Psoas muscle (tissue), 8 donors: ENCODE measurements at places on chromosomes 11 and 22.
A peak's percentile ranks its signal among the peaks of the same experiment; 100 is the strongest.

DNA sequence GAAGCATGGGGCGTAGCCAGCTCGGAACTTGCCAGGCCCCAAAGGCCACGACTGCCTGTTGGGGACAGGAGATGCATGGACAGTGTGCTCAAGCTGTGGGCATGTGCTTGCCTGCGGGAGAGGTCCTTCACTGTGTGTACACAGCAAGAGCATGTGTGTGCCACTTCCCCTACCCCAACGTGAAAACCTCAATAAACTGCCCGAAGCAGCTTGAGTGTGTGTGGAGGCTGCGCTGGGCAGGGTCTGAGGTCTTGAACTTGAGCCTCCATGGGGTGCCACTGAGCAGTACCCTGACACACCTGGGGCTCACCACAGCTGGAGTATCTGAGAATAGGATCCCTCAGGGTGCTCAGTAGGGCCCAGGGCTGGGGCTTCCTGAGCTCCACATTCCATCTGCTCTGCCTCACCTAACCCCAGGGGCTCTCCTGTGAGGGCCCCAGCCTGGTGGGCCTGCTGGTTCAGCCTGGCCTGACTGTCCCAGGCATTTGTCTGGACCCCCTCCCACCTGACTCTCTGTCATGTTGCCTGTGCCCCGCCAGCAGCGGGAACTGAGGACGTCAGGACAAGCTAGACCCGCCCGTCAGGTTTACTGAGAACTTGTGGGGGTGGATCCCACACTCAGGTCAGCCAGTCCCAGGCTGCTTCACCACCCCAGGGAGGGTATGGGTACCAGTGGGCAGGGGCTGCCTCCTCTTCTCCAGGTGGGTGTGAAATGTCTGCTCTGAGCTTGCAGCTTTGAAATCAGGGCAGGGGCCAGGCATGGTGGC is 3.2 kb downstream of the RASSF7 start:
- peak; percentile 48 for DNase-seq

DNA sequence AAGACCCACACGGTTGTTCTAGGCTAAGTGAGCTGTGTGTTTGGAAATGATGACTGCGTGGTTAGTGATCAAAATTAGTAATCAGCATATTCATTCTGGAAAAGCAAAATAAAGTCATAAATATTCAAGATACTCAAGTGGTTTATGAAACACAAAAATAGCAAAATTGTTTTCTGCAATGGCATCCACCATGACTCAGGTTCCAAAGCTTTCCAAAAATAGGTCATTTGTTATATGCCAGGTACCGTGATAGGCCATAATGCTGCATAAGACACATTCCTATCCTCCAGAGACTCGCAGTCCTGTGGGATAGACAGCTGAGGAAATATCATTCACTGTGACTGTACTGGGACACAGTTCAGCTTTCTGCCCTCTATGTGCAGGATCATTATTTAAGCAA is 2.4 kb upstream of the ATL3 start:
- DNase-seq = no peak

DNA sequence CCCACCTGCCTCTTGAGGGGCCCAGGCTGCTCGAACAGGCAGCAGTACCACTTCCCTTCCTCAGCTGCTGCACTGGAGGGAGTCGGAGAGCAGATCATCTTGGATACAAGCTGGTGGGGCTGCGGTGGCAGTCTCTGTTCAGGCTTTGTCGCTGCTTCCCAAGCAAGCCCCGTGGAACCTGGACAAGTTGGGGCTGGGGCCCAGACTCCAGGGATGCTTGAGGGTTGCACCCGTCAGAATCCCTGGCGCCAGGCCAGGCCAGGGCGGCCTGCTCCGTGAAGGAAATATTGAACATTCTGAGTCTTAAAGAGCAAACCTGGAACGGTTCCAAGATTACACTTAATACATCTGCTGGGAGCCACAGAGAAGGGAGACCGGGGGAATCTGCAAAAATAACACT is 310.1 kb upstream of the SORL1-AS1 start:
- peak; percentile 53 for DNase-seq

GRCh38 chr11:73072935-73073481 is 69.1 kb downstream of the FCHSD2 start:
- no peak for DNase-seq

DNA sequence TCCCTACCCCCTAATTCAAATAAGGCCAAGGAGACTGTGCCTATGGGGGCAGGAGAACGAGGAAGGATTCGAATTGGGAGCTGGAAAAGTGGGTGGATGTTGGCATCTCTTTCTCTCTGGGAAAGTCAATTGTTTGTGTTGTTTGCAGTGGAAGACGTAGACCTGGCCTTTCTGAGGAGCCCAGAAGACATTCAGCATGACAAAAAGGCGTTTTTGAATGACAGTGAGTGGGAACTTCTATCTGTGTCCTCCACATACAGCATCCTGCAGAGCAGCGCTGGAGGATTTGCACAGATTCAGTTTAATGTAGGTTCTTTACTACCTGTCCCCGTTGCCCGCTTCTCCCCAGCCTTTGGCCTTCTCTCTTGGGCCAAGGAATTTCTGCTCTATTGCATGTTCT is 28.2 kb downstream of the HTR3B start:
- DNase-seq = no peak

GRCh38 chr22:19988965-19989724 is 27.5 kb downstream of the ARVCF start:
- peak; percentile 45 for DNase-seq

DNA sequence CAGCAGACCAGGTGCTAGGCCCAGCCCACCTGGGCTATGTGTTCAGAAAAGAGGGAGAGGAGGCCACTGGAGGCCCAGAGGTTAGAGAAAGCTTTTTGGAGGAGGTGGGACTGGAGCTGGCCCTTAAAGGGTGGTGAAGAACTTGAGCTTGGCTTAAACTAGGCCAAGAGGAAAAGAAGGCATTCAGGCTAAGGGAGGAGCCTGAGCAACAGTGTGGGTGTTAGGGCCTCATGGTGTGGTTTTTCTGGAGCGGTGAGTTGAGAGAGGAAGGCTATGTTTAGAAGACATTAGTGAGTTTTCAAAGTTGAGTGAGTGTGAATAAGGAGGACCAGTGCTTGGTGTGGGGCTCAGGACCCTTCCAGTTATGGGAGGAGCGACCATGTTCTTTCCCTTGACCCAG is 6.2 kb downstream of the TAF6L start:
- no peak for DNase-seq

DNA sequence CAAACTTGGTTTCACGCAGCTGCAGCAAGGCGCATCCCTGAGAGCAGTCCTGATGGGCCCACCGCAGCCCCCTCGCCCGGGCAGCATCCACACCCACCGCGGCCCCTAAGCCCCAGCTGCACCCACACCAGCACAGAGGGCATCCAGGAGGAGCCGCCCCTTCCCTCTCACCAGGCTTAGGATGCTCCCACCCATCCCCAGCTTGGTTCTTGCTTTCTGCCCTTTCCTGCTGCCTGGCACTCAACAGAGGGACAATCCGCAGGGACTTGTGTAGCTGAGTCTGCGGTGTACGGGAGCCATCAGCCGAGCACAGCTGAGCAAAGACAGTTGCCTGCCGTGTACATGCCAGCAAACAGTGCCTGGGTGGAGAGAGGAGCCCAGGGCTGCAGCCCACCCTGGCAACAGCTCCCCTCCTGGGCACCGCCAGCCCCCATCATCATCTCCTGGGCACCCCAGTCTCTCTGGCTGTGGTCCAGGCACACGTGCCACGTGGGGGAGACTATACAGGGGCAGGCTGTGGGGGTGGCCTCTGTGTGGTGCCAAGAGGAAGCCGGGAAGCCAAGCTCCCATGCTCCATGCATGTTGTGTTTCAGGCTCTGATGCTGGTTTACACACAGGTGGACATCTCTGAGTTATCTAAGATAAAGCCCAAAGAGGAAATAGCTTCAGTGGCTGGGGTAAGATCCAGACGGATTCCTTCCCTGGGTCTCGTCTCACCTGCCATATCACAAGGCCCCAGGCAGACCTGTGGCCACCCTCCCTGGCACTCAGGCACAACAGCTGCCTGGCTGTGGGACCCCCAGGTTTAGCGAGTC is 36.0 kb upstream of the GNB1L start:
- no peak for DNase-seq

DNA sequence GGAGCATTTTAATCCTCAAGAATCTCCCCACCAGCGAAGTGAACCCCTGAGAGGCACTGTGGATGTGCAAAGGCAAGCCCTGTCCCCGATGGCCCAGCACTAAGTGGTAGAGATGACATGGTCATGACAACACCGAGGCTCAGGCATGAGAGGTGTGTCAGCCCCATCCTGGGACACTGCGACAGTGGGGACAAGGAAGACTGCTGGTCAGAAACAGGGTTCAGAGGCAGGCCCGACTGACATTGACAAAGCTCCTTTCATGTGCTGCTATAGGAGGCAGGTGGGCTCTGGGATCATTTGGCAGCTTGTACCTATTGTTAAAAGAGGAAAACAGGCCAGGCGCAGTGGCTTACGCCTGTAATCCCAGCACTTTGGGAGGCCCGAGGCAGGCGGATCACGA is 54.3 kb upstream of the MYEOV start:
- no peak for DNase-seq

GRCh38 chr11:11306855-11307254 is 46.2 kb downstream of the CSNK2A3 start:
- DNase-seq = no peak

- DNase-seq = no peak
Observed at GRCh38 chr11:118918686-118919280, 6.9 kb downstream of the BCL9L start.

GRCh38 chr22:46482056-46482675 is 55.3 kb downstream of the CELSR1 start:
- no peak for DNase-seq

DNA sequence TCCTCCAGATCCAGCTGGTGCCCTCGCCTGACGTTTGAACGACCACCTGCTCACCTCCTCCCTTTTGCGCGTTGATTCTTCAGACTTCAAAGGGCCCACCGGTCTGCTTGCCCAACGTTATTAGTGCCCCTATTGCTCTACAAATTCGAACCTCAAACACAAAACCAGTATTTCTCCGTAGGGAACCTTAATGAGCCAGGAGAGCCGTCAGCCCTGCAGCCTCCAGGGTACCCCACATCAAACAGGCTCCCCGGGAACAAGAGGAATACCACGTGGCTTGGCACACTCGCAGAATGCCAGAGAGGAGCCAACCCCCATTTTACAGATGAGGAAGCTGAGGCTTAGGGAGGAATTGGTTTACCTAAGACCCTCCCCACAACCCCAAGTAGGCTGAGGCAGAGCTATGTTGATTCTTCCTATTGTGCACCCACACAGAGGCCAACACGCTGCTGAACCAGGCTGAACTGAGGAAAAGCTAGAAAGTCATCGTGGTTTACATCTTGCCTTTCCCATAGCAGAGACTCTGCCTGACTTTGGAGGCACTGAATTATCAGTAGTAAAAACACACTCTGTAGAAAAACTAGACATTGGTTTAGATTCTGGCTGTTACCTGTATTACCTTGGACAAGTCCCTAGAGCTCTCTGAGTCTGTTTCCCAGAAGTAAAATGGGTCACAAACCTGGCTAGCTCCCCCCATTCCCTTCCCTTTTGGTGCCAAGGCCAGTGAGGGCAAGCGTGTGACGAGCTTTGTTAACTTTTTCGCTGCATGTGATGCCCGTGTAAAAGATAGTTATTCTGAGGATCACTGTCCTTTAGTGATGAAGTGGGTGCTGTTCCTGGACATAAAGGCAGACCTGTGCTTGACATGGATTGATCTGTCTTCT is 764 bp downstream of the TKFC start:
- DNase-seq = no peak

DNA sequence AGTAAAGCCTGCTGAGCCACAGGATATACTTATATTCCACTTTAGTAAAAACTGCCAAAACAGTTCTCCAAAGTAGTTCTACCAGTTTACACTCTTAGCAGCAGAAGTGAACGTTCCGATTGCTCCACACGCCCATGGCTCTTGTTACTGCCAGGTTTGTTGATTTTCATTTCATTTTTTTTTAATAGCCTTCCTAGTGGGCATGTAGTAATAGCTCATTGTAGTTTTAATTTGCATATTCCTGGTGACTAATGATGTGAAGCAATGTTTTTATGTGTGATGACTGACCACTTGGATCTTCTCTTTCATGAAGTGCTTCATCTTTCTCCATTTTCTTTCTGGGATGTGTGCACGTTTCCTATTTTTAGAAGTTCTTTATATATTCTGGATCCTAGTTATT is 4.8 kb upstream of the C11orf97 start:
- no peak for DNase-seq

DNA sequence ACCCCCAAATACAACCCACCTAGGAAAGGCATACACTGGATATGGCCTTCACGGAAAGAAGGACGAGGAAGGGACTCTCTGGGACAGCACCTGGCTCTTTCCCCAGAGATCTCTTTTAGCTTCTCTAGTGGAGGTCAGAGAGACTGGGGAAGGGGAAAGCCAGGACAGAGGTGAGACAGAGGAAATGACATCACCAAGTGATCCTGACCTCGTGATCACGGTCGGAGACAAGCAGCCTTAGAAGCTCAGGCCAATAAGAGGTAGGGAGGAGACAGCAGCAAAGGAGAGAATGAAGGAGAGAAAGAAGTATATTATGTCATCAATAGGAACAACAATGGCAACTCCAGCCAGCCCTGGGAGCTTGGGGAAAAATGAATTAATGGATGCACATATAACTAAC is 15.4 kb upstream of the TMPRSS13 start:
- DNase-seq = no peak

GRCh38 chr11:121463689-121464335 is 11.0 kb upstream of the SORL1-AS1 start:
- DNase-seq = no peak

- no peak for DNase-seq
Observed at GRCh38 chr22:36233796-36234195, 5.5 kb downstream of the APOL2 start.

DNA sequence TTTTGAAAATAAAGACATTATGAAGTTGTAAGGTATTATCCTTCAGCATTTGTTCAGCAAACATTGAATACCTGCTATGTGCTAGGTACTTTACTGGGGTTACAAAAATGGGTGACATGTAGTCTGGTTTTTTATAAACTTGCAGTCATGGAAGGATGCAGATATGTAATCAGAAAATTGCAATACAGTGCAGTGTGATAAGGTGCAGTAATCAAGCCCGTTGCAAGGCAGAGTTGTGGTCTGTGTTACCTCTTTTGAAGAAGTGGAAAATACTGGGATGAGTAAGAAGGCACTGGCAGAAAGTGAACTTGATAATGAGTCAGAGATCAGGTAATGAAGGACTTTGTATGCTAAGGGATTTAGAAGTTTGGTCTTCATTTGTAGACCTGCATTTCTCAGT is 8.1 kb downstream of the FBXO7 start:
- no peak for DNase-seq

GRCh38 chr11:119320776-119321524 is 4.0 kb upstream of the MCAM start:
- peak; percentile 53 for DNase-seq

DNA sequence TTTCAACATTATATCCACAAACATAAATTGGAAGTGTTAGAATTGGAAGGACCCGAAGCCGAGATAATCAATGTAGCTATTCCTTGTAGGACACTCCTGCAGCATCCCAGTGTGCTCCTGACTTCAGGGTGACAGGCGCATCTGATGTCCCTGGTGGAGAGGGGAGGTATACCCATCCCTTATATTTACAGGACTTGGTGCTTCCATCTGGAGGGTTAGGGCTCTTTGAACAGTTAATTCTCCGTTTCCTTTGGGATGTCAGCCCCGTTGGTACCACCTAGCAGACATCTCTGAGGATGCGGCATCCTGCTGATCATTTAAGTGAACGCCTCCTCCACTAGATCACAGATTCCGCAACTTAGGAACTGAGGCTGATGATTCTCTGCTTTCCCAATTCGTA is 451.3 kb downstream of the OPCML start:
- DNase-seq = no peak

- DNase-seq = no peak
Observed at GRCh38 chr11:12674571-12674935, 332 bp downstream of the TEAD1 start.

- no peak for DNase-seq
Observed at GRCh38 chr11:12182302-12182675, 71.9 kb downstream of the MICAL2 start.

GRCh38 chr11:12043959-12044791 is 35.7 kb upstream of the DKK3 start:
- DNase-seq = peak; percentile 90
